ENCODE measurements at places on chromosomes 6 and 20.

GRCh38 chr20:31962761-31963160 lies 5.2 kb upstream of the XKR7 start:
- no peak for DNase-seq

DNA sequence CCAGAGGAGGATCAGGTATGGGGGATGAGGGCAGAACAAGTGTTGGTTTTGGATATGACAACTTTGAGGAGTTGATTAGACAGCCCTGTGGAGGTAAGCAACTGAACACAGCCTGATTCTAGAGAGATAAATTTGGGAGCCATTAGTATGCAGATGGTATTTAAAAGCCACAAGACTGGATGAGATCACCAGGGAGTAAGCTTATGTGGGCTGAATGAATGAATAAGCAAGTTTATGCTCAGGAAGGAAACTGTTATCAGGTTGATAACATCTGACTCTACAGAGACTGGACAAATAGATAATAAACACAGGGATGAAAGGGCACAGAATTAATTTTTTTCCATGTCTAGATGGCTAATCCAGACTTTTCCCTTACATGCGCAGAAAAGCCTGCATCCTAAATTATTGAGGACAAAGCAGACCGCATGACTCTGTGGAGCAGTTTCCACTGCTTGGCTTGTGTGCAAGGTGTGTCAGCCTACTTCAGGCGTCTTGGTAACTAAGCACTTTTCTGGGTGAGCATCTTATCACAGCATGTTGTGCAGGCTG lies 150.6 kb downstream of the GJA10 start:
- peak; percentile 46 for DNase-seq

- no peak for DNase-seq
These were observed 106.5 kb upstream of the NT5E start for GRCh38 chr6:85343428-85343827.

- no peak for DNase-seq
These were observed 337.0 kb downstream of the RNGTT start for GRCh38 chr6:88626460-88626859.

DNA sequence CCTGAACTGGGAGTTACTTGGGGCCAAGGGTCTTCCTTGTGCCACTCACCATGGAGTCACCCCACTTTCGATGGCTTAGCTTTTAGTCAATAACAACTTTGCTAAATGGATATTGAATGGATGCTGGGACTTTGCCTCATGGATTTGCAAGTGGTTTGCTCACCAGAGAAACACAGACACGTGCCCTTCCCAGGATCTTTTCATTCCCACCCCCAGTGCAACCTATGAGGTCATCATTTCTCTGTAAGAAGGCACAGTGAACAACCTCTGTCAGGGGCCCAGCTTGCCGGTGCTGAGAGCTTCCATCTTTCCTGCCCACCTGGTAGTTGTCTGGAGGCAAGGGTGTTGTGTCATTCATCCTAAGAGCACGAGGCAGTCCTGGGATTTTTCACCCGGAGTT lies 256.8 kb upstream of the PMEPA1 start:
- DNase-seq: no peak

GRCh38 chr6:14824484-14825275 lies 421.2 kb upstream of the JARID2 start:
- no peak for DNase-seq

Measured in fibroblast of skin of left biceps (primary cell).